ENCODE measurements at places on chromosomes 2 and 18. TPM values are rescaled to one million over a fixed set of nuclear protein-coding genes. Genes with fewer than 3 reads are reported as not detected.

The GCG gene
- polyA plus RNA-seq, result not detected

The POTEE gene
- not detected for polyA plus RNA-seq

The NT5DC4 gene
- not detected for polyA plus RNA-seq

The SERPINB2 gene
- not detected for polyA plus RNA-seq

The USP34 gene
- polyA plus RNA-seq, result 26.7 TPM

The STRADB gene
- polyA plus RNA-seq, result 22.4 TPM

DNA sequence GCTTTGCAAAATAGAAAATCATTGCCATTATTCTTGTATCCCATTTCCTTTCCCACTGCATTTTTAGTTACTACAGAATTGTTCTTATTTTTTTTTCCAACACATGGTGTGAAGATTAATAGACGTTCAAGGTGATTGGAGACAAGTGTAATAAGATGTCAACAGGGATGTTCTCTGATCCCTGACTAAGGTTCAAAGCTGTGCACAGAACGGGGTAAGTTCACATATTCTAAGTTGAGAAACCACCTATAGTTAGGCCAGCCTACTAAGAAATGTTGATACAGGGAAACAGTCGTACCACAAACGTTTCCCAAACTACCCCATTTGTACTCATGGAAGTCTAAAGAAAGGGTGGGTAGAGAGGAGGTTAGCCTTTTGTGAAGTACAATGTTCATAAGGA lies 6.4 kb upstream of the TMEM17 start:
- no peak overlapping the region for H3K4me3 ChIP-seq
- H3K27ac ChIP-seq, result no peak overlapping the region
- no peaks in the 10 kb centered on the region for H3K4me1 ChIP-seq
- no peaks in the 10 kb centered on the region for H3K27me3 ChIP-seq
- DNase-seq, result no peak
- no peaks in the 10 kb centered on the region for H3K36me3 ChIP-seq

DNA sequence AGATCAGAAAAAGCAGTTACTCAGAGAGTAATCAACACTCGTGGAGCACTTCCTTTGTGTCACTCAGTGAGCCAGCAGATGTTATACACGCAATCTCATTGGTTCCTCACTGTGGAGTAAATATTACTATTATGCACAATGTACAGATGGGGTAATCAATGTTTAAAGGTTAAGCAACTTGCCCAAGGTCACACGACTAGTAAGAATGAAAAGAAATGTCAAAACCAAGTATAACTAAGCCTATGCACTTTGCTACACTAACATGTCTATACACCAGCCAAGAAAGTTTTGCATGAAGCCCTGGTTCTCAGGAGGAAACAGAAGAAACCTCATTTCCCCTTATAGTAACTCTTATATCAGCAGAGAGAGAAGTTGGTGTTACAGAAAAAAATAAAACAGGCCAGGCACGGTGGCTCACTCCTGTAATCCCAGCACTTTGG lies 5.4 kb downstream of the METTL21A start:
- peaks cover 30% of the 10 kb centered on the region for H3K4me1 ChIP-seq
- DNase-seq, result peak; percentile 6
- peaks cover 23% of the 10 kb centered on the region for H3K36me3 ChIP-seq
- no peaks in the 10 kb centered on the region for H3K27me3 ChIP-seq
- no peak overlapping the region for H3K27ac ChIP-seq

- H3K4me1 ChIP-seq, result no peaks in the 10 kb centered on the region
- no peak for DNase-seq
- no peaks in the 10 kb centered on the region for H3K36me3 ChIP-seq
Measured at GRCh38 chr2:773256-774160, 96.3 kb upstream of the TMEM18 start.

DNA sequence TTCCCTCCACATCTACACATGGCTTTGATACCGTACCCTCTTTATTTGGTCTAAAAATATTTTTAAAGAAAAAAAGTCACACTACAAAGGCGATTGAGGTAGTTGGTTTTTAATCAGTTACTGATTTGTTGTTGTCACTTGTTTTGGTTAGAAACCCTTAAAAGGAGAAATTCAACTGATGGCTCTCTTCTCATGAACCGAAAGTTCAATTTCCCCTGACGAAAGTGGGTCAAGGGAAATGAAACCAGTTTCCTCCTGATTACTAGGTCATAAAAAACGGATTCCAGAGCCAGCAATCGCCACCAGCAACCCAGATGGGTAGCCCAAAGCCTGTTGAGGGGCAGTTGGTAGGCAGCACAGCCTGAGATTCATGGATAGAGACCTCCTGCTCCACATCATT lies 63.2 kb downstream of the DLGAP1 start:
- no peak overlapping the region for H3K27ac ChIP-seq
- DNase-seq, result no peak
- no peaks in the 10 kb centered on the region for H3K36me3 ChIP-seq
- no peak overlapping the region for H3K4me3 ChIP-seq

DNA sequence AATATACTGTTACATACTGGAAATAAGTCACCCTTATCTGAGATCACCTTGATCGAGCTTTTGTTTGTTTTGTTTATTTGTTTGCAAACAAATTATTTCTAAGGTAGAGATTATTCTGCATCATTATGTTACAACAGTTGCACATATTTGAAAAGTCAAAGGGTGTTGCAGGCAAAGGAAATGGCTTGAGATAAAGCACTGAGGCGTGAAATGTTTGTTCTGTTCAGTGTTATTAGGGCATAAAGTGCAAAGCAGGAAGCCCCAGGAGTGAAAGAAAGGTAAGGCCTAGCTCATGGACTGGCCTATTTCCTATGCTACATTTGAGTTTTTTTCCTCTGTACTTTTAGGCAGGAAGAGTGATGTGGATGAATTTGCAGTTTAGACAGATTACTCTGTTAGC lies 1815.6 kb upstream of the LRRTM1 start:
- no peak for DNase-seq
- no peaks in the 10 kb centered on the region for H3K27me3 ChIP-seq
- no peak overlapping the region for H3K27ac ChIP-seq

DNA sequence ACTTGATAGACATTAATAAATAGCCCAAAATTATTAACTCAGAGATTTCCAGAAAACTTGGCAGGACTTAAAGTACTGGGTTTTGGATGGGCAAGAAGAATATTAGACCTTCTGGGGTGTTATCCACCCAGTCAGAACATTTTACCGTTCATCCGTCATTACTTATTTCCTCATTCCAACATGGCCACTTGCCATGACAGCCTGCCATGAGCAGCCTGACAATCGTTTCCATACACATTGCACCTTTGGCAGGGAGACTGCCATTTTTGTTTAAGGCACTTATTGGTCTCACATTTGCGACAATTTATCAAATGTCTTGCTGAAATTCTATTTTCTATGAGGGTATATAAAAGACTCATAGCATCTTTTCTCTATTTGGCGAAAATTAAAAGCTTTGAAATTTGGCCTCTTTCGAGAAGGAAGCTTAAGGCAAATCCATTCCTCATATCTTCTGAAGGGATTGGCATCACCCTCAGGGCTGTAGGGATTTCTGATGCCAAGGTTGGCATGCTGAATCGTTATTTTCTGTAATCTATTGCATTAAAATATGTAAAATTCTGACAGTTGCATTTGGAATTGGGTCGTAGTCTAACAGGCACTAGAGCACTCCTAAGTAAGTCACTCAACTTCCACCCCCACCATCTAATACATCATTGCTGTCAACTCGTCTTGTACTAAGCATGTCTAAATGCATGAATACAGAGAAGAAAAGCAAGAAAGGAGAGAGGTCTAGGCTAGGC lies 406.3 kb upstream of the PIK3C3 start:
- H3K36me3 ChIP-seq, result no peaks in the 10 kb centered on the region
- no peak for DNase-seq
- no peaks in the 10 kb centered on the region for H3K4me1 ChIP-seq
- no peak overlapping the region for H3K4me3 ChIP-seq
- H3K27me3 ChIP-seq, result no peaks in the 10 kb centered on the region

DNA sequence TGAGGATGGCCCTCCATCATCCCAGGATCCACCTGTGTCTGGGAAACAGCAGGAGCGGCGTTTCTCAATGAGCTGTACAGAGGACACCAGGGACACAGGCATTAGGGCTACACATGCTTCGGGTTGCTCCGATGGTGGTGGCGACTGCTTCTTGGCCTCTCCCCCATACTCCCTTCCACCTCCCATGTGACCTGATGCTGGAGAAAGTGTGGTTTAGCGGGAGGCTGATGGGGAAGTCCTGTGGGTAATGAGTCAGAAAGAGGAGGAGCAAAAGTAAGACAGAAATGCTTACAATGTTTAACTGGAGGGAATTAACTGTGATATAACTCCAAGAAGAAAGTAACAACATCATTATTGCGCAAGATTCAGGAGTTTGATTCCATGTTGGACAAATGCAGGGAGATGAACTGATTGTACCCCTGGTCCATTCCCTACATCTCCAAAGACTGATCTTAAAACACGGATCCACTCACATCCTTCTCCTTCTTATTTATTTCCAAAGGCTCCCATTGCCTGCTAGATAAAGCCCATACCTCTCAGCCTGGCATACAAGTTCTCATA lies 186.6 kb downstream of the NRP2 start:
- no peaks in the 10 kb centered on the region for H3K27me3 ChIP-seq
- H3K27ac ChIP-seq, result no peak overlapping the region
- no peak for DNase-seq
- H3K4me1 ChIP-seq, result no peaks in the 10 kb centered on the region

- H3K27me3 ChIP-seq, result no peaks in the 10 kb centered on the region
- H3K27ac ChIP-seq, result no peak overlapping the region
- no peaks in the 10 kb centered on the region for H3K4me1 ChIP-seq
Measured at GRCh38 chr2:104897515-104898184, 43.7 kb downstream of the POU3F3 start.

DNA sequence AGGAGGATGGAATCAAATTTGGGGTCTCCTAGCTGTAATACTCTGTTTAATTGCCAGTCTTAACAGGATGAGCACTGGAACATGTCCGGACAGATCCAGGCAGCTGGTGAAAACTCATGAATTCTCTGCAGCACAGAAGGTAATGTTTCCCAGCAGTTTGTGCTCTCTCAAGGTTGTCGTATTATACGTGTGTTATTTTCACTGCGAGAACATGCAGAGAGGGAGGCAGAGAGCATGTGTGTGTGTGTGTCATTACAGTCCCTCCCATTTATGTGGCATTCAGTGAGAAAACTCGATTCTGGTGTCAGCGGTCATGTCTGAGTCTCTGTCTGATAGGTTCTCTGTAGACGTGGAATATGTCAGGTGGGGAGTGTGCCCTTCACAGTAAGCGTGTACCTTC lies 150.2 kb upstream of the POU3F3 start:
- no peak overlapping the region for H3K4me3 ChIP-seq
- no peaks in the 10 kb centered on the region for H3K4me1 ChIP-seq
- no peak for DNase-seq
- H3K27me3 ChIP-seq, result no peaks in the 10 kb centered on the region

GRCh38 chr2:239193401-239193811 lies 207.4 kb downstream of the HDAC4 start:
- H3K27ac ChIP-seq, result no peak overlapping the region
- H3K4me1 ChIP-seq, result no peaks in the 10 kb centered on the region
- DNase-seq, result no peak
- H3K27me3 ChIP-seq, result no peaks in the 10 kb centered on the region
- H3K4me3 ChIP-seq, result no peak overlapping the region

DNA sequence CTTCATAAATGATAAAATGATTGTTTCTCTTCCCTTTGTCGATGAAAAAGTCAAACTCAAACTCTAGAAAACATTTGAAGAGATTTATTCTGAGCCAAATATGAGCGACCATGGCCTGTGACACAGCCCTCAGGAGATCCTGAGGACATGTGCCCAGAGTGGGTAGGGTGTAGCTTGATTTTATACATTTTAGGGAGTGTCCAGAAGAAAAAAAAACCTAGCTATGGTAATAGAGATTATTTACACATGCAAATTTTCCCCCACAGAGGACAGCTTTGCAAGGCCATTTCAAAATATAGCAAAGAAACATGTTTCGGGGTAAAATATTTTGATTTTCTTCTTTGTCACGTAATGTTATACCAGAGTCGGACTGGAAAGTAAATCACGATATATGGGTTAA lies 92.4 kb upstream of the TRIB2 start:
- no peak for DNase-seq
- H3K27me3 ChIP-seq, result no peaks in the 10 kb centered on the region
- no peak overlapping the region for H3K27ac ChIP-seq
- no peak overlapping the region for H3K4me3 ChIP-seq
- no peaks in the 10 kb centered on the region for H3K36me3 ChIP-seq
- no peaks in the 10 kb centered on the region for H3K4me1 ChIP-seq

- H3K36me3 ChIP-seq, result no peaks in the 10 kb centered on the region
- no peaks in the 10 kb centered on the region for H3K27me3 ChIP-seq
- DNase-seq, result no peak
Measured at GRCh38 chr2:136164280-136164776, 46.4 kb upstream of the CXCR4 start.

DNA sequence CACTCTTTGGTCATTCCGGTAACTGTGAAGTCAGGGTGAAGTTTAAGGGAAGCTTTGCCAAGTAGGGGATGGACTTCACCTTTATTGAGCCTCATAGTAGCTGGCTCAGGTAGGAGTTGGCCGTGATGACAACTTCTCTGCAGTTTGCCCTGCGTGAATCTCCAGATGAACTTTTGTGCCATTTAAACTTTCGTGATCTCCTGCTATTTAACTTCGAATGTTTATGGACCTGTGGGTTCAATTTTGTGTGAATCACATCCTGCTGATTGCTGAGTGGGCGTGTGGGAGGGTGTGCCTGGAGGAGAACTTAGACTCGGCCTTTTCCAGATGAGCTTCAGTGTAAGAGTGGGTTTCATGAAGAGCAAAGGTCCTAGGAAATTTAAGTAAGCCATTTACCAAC lies 4.2 kb downstream of the UGT1A1 start:
- no peaks in the 10 kb centered on the region for H3K4me1 ChIP-seq
- no peak overlapping the region for H3K4me3 ChIP-seq

DNA sequence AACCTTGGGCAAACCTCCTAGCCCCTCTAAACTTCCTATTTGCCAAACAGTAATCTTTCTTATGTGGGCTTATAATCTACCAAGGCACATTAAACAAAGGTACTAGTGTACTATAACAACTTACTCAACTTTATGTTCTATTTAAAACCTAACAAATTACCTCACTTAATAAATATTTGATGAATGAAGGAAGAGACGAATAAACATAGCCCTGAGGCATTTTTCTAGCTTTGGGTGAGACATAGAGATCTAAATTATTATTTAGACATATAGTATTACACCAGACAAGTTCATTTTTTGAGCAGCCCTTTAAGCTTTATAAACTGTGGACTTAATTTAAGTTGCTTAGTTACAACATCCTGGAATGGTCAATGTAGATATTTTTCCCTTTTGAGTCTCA lies 104.6 kb downstream of the UNC80 start:
- no peaks in the 10 kb centered on the region for H3K27me3 ChIP-seq
- no peak for DNase-seq
- H3K4me1 ChIP-seq, result no peaks in the 10 kb centered on the region
- no peaks in the 10 kb centered on the region for H3K36me3 ChIP-seq

DNA sequence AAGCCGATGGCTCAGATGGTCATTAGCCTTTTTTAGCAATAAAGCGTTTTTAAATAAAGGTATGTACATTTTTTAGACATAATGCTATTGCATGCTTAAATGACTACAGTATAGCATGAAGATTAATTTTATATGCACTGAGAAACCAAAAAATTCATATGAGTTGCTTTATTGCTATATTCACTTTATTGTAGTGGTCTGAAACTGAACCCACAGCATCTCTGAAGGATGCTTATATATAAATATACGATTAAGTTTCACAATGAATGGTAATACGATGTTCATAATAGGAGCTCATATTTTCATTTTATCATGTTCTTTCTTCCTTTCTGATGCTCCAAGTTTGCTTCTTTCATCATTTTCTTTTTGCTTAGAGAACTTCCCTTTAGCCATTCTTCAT lies 132.8 kb downstream of the DNAH6 start:
- no peak overlapping the region for H3K4me3 ChIP-seq
- H3K36me3 ChIP-seq, result no peaks in the 10 kb centered on the region
- H3K4me1 ChIP-seq, result peaks cover 54% of the 10 kb centered on the region
- no peak for DNase-seq
- H3K27ac ChIP-seq, result no peak overlapping the region
